Activated CD8-positive, alpha-beta T cell treated with anti-CD3 and anti-CD28 coated beads for 36 hours (primary cell): ENCODE measurements at places on chromosomes 6 and 20. TPM values are rescaled to one million over a fixed set of nuclear protein-coding genes. Genes with fewer than 3 reads are reported as not detected.

PTK7 gene
- total RNA-seq: 3.8 TPM

PDE10A gene
- total RNA-seq: not detected

CST5 gene
- total RNA-seq: not detected

NINL gene
- total RNA-seq: 2.3 TPM

ADA gene
- total RNA-seq: 32.8 TPM

NKAPL gene
- not detected for total RNA-seq

GSTA2 gene
- not detected for total RNA-seq

DNA sequence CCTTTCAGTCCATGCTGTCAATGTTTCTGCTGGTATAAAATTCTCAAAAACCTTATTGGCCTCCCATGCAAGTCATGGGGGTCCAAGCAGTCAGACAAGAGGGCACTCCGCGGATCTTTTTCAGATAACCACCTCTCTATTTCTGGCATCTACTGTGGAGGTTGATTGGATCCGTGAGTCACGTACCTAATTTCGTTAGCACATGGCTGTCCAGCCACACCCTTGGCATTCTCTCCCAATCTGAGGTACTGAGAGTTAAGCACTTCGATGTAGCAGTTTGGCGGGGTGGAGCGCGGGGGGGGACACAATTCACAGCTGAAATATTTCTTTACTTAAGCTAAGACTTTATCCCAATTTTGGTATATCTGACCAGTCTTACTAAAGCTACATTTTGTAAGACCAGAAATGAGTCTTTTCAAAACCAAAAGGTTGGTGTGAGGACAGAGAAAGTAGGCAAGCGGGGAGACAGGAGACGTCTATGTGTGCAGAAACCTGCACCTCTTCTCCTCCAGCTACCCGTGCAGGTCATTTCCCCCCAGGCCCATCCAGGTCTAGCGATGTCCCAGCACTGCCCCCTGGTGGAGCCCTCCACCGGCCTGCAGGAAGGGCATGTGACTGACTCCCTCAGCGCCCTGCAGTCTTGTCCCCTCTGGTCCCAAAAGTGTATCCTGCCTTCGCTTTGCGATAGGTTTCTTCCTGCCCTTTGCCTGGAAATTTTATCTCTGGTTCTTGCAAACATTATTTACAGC lies 113.1 kb downstream of the ADAT2 start:
- peaks cover 9% of the 10 kb centered on the region for H3K4me1 ChIP-seq
- H3K36me3 ChIP-seq: peaks cover 2% of the 10 kb centered on the region
- H3K4me3 ChIP-seq: no peak overlapping the region
- H3K27ac ChIP-seq: no peak overlapping the region
- DNase-seq: peak; percentile 70

DNA sequence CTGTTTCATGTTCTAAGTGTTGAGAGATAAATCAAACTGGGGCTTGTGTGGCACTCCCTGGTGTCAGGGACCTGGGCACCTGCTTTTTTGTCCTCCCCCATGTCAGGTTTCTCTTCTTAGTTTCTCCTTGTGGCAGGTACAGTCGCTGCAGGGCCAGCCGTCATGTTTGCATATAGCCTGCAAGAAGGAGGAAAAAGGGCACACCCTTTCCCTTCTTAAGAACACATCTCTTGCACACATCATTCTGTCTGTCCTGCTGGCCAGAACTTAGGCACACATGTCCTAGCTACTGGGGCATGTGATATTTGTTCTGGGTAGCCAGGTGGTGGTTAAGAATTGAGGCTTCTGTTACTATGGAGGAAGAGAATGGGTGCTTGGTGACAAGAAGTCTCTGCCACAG lies 27.9 kb downstream of the CDC5L start:
- H3K27me3 ChIP-seq: no peaks in the 10 kb centered on the region
- H3K4me3 ChIP-seq: no peak overlapping the region
- H3K4me1 ChIP-seq: peaks cover 33% of the 10 kb centered on the region
- H3K27ac ChIP-seq: no peak overlapping the region

GRCh38 chr6:52953911-52954839 lies 40.9 kb downstream of the GSTA4 start:
- H3K36me3 ChIP-seq: no peaks in the 10 kb centered on the region
- H3K27ac ChIP-seq: no peak overlapping the region
- peaks cover 8% of the 10 kb centered on the region for H3K27me3 ChIP-seq
- no peak for DNase-seq
- H3K4me1 ChIP-seq: no peaks in the 10 kb centered on the region
- H3K4me3 ChIP-seq: no peak overlapping the region

- no peak overlapping the region for H3K27ac ChIP-seq
- no peak for DNase-seq
- peaks cover 5% of the 10 kb centered on the region for H3K4me1 ChIP-seq
- no peaks in the 10 kb centered on the region for H3K36me3 ChIP-seq
- no peak overlapping the region for H3K4me3 ChIP-seq
Measured at GRCh38 chr20:61807471-61808160, 258.1 kb downstream of the TAF4 start.

GRCh38 chr6:43977404-43978111 lies 149.7 kb downstream of the MRPL14 start:
- H3K27ac ChIP-seq: no peak overlapping the region
- H3K4me3 ChIP-seq: no peak overlapping the region
- no peaks in the 10 kb centered on the region for H3K36me3 ChIP-seq
- peaks cover 3% of the 10 kb centered on the region for H3K27me3 ChIP-seq

- H3K4me1 ChIP-seq: peaks cover 16% of the 10 kb centered on the region
- peaks cover 38% of the 10 kb centered on the region for H3K36me3 ChIP-seq
- H3K27ac ChIP-seq: peak overlapping the region; percentile 100
- peak overlapping the region; percentile 84 for H3K4me3 ChIP-seq
Measured at GRCh38 chr20:45969712-45970634, 2.0 kb downstream of the ZNF335 start.

DNA sequence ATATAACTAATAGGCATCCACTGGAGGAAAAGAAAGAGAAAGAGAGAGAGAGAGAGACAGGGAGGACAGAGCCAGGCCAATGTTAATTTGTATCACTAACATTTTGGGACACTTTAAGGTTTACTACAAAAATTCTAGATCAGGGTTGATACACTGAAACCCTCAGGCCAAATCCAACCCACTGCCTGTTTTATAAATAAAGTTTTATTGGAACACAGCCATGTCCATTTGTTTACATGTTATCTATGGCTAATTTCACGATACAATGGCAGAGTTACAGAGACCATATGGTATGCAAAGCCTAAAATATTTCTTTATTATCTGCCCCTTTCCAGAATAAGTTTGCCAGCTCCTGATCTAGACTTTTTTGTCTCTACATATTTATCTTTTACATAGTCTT lies 263.9 kb downstream of the ZNF217 start:
- H3K4me3 ChIP-seq: no peak overlapping the region
- H3K27ac ChIP-seq: no peak overlapping the region
- H3K4me1 ChIP-seq: no peaks in the 10 kb centered on the region
- no peaks in the 10 kb centered on the region for H3K36me3 ChIP-seq
- no peak for DNase-seq

- DNase-seq: peak; percentile 61
- H3K4me1 ChIP-seq: peaks cover 15% of the 10 kb centered on the region
- H3K27me3 ChIP-seq: peaks cover 51% of the 10 kb centered on the region
- H3K4me3 ChIP-seq: peak within 1 kb of the TSS; percentile 77
- peak within 1 kb of the TSS; percentile 64 for H3K27ac ChIP-seq
Measured at GRCh38 chr6:122789182-122790027, at the start of gene SMPDL3A. Gene SMPDL3A (plus strand): TSS chr6:122789258. CDS start chr6:122789347, 89 bp downstream.

- no peak overlapping the region for H3K27ac ChIP-seq
- peaks cover 1% of the 10 kb centered on the region for H3K27me3 ChIP-seq
- no peaks in the 10 kb centered on the region for H3K36me3 ChIP-seq
- DNase-seq: no peak
- H3K4me3 ChIP-seq: no peak overlapping the region
Measured at GRCh38 chr6:133052465-133052864, 188.7 kb upstream of the EYA4 start.

GRCh38 chr6:135006386-135006914 lies 48.2 kb downstream of the HBS1L start:
- DNase-seq: no peak
- H3K4me1 ChIP-seq: peaks cover 31% of the 10 kb centered on the region
- H3K4me3 ChIP-seq: no peak overlapping the region

DNA sequence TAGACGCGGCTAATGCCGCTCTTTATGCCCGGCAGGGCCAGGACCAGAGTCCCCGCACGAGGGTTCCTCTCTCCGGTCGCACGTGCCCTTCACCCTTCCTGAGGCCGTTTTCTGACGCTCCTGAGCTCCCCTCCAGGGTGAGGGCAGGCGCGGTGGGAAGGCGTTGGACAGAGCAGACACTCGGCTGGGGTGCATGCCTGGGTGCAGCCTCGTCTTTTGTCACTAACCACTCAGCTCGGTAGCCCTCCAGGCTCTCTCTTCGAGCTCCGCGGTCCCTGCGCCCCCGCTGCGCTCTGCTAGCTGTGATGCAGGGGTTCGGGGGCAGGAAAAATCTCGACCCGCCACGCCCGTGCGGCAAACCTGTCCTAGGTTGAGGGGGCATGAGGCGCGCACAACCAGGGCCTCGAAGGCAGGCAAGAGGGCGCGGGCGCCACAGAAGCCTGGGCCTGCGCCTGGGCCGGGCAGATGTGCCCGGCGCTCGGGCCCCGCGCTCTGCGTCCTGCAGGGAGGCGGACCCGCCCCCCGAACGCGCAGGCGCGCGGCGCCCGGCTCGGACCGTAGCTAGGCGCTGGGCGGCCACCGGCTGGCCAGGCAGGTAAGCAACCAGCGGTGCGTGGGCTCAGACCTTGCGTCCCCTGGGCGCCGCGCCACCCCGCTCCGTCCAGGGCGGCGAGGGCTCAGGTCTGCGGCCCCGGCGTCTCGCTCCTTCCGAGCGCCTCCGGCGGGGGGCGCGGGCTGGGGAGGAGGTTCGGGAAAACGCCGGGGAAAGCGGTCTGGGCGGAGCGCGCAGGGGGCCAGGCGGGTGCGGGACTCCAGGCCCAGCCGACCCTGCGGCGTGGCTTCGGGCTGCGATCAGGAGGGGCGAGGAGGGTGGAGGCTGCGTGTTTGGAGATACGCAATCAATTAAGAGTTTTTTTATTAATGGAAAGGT lies at the start of gene L3MBTL1:
Gene L3MBTL1, plus strand, starts transcription at position 548 of the 931 bp plus-strand sequence. CDS start 5,807 bp downstream, outside the sequence.
- no peaks in the 10 kb centered on the region for H3K36me3 ChIP-seq
- DNase-seq: no peak
- no peak within 1 kb of the TSS for H3K27ac ChIP-seq
- no peaks in the 10 kb centered on the region for H3K4me1 ChIP-seq

GRCh38 chr20:45701873-45702272 lies at the start of gene WFDC13:
Gene WFDC13 (plus strand): TSS chr20:45702038. CDS start chr20:45702124, 86 bp downstream.
- H3K36me3 ChIP-seq: no peaks in the 10 kb centered on the region
- no peak within 1 kb of the TSS for H3K4me3 ChIP-seq
- H3K4me1 ChIP-seq: no peaks in the 10 kb centered on the region
- H3K27me3 ChIP-seq: peaks cover 19% of the 10 kb centered on the region

GRCh38 chr20:24732599-24732998 lies 216.5 kb upstream of the CST7 start:
- no peaks in the 10 kb centered on the region for H3K27me3 ChIP-seq
- no peaks in the 10 kb centered on the region for H3K36me3 ChIP-seq
- H3K27ac ChIP-seq: no peak overlapping the region
- DNase-seq: no peak
- no peak overlapping the region for H3K4me3 ChIP-seq

GRCh38 chr6:1786455-1787453 lies 177.0 kb downstream of the FOXC1 start:
- H3K27ac ChIP-seq: no peak overlapping the region
- no peaks in the 10 kb centered on the region for H3K27me3 ChIP-seq
- DNase-seq: peak; percentile 51
- no peak overlapping the region for H3K4me3 ChIP-seq
- H3K36me3 ChIP-seq: no peaks in the 10 kb centered on the region
- peaks cover 4% of the 10 kb centered on the region for H3K4me1 ChIP-seq

DNA sequence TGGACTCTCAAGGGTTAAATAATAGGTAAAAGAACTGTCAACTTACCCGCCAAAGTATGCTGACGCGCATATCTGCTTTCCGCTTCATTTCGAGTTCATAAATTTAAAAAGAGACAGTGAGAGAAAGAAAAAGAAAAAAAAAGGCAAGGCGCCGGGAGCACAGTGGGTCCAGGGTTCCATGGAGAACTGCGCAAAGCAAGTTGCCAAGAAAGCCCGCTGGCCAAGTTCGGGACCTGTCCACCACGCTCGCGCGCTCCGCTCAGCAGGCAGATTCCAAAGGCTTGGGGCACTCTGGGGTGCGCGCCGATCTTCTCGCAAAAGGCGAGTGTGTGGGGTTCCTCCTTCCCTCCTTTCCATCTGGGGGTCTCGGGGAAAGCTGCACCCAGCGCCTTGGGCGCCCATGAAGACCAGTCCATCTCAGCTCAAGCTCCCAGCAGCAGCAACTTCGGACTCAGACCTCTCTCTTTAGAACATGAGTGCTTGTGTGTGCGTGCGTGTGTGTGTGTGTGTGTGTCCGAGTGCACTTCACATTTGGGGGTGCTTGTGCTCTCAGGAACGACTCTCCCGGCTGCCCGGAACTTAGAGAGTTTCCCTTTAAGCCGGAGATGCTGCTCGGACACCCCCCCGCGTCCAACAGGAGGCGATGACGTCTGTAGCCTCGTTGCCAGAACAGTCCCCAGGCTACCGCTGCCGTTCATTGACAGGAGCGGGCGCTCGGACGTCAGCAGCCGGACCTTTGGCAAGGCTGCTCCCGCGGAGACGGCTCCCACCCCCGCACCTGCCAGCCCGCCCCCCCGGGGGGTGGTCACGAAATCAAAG lies 180.0 kb downstream of the TBXT start:
- H3K36me3 ChIP-seq: no peaks in the 10 kb centered on the region
- H3K4me3 ChIP-seq: no peak overlapping the region
- DNase-seq: no peak
- no peak overlapping the region for H3K27ac ChIP-seq
- peaks cover 13% of the 10 kb centered on the region for H3K4me1 ChIP-seq

GRCh38 chr6:38813041-38813823 lies 98.1 kb downstream of the DNAH8 start:
- H3K27me3 ChIP-seq: peaks cover 36% of the 10 kb centered on the region
- DNase-seq: no peak
- no peaks in the 10 kb centered on the region for H3K4me1 ChIP-seq
- H3K27ac ChIP-seq: no peak overlapping the region
- H3K4me3 ChIP-seq: no peak overlapping the region
- no peaks in the 10 kb centered on the region for H3K36me3 ChIP-seq

DNA sequence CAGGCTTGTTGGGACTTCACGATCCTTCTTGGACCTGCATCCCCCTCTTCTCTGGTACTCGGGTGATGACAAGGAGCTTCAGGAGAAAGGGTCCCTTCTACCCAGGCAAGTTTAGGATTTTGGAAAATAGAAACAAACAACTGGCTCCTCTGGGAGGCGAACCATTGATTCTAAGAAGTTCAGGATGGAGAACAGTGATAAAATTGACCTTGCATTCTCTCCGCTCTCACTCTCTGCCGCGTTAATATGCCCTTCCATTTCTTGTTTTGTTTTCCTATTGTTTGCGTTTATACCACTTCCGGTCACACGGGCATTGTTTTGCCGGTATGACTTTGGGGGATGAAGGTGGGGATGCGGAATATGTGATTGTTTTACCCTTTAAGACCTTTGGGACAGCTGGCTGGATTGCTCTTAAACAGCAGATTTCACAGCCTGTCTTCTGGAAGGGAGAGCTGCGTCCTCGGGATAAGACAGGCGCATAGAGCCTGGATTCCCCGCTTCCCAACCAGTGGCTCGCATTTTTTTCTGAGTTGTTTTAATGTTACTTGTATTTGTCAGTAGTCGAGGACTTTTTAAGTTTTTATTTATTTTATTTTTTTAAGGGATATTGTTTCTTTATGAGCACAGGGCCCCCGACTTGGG lies 144.3 kb upstream of the ZNF184 start:
- no peak for DNase-seq
- H3K36me3 ChIP-seq: peaks cover 3% of the 10 kb centered on the region
- H3K4me1 ChIP-seq: peaks cover 10% of the 10 kb centered on the region
- H3K4me3 ChIP-seq: peak overlapping the region; percentile 61
